CD4-positive, alpha-beta T cell treated with Interleukin-15 for 4 hours (primary cell): ENCODE measurements at places on chromosomes 2 and 18.

DNA sequence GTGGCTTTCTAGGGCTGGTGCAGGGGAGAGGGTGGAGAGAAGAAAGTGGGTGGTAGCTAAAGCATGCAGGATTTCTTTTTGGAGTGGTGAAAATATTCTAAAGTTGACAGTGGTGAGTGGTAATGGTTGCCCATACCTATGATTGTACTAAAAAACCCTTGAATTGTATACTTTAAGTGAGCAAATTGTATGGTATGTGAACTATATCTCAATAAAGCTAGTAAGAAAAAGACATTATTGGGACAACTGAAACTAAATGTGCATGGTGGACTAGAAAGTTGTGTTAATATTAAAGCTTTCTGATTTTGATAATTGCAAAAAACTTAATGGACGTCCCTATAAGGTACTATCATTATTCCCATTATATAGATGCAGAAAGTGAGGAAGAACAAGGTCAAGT, 50.3 kb downstream of the SMAD7 start:
- DNase-seq, result no peak

DNA sequence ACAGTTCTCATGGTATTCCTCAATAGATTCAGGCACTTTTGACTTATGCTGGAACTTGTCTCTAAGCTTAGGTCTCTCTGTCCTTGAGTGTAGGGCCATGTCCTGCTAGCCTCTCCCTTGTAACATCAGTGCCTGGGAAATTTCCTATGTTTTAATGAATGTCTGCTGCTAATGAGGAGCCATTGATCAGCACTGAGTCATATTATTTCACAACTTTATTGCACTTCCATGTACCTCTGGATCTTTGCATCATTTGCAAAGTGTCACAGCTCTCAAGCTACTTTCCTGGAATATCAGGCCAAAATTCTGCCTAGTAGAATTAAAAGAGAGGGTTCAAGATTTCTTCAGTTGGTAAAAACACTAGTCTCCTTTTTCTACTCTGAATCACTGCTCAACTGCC, 102.5 kb downstream of the GAREM1 start:
- DNase-seq, result no peak

DNA sequence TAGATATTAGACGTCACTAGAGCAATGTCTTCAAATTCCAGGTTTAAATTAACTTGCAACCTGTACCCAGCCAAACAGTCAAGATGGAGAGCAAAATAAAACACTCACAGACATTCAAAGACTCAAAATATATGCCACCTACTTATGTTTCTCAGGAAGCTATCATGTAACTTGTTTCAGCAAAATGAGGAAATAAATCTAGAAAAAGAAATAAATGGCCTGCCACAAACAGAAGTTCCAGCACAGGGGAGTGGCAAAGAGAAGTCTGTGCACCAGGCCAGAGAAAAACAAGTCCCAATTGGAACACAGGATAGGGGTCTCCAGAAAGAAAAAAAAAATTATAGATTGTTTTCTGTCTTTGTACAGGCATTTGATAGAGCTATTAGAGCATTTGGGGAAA, 96.7 kb downstream of the LRP2 start:
- no peak for DNase-seq

GRCh38 chr2:45194596-45194995, 185.3 kb upstream of the SIX2 start:
- no peak for DNase-seq

GRCh38 chr2:26740890-26741302, 23.2 kb upstream of the SLC35F6 start:
- DNase-seq, result no peak

DNA sequence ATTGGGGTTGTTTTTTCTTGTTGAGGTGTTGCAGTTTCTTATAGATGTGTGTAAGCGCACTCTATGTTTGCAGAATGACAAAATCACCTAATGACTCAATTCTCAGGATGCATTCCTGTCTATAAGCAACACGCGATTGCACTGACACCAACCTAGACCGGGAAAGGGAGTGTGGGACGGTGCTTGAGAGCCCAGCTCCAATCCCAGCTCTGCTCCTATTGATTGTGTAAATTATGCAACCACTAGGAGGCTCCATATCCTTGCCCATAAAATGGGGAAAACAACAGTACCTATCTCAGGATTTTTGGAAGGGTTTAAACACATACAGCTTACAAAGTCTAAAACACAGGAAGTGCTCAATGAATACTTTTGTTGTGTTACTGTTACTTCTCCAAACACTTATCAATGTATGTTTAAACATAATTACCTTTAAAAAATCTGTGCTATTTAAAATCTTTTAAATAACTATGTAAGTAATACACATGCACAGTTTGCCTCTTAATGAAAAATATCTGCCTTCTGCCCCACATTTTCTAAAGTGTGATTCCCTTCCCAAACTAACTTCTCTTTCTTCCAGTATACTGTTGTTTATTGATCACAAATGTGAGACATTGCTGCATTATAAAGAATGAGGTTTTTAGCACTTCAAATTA, 132.5 kb downstream of the SPHKAP start:
- DNase-seq, result no peak

GRCh38 chr2:38656866-38657480, 8.9 kb upstream of the GALM start:
- no peak for DNase-seq

GRCh38 chr18:60372596-60372995, at the start of gene MC4R:
MC4R (minus strand) TSS chr18:60372775; CDS start chr18:60372349, 426 bp downstream.
- no peak for DNase-seq

- peak; percentile 73 for DNase-seq
Measured at GRCh38 chr2:29014811-29015421, 33.8 kb downstream of the TOGARAM2 start.

DNA sequence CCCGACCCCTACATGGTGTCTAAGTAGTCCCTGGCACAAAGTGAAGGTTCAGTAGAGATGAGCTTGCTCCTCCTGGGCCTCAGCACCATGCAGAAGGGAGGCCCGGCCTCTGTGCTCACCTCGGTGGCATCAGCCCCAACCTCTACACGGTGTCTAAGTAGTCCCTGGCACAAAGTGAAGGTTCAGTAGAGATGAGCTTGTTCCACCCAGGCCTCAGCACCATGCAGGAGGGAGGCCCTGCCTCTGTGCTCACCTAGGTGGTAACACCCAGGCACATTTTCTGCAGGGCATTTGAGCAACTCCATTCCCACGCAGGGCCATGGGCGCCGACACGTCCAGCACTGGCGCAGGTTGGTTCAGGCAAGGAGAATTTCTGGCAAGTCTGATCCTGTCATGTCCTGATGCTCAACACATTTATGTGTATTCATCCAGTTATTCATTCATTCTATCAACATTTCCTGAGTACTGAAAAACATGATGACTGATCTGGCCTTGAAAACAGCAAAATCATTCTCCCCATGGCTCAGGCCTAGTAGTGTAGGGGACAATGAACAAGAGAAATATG, 408.2 kb upstream of the MYT1L start:
- no peak for DNase-seq

GRCh38 chr2:224885836-224886547, 156.3 kb downstream of the DOCK10 start:
- peak; percentile 23 for DNase-seq

DNA sequence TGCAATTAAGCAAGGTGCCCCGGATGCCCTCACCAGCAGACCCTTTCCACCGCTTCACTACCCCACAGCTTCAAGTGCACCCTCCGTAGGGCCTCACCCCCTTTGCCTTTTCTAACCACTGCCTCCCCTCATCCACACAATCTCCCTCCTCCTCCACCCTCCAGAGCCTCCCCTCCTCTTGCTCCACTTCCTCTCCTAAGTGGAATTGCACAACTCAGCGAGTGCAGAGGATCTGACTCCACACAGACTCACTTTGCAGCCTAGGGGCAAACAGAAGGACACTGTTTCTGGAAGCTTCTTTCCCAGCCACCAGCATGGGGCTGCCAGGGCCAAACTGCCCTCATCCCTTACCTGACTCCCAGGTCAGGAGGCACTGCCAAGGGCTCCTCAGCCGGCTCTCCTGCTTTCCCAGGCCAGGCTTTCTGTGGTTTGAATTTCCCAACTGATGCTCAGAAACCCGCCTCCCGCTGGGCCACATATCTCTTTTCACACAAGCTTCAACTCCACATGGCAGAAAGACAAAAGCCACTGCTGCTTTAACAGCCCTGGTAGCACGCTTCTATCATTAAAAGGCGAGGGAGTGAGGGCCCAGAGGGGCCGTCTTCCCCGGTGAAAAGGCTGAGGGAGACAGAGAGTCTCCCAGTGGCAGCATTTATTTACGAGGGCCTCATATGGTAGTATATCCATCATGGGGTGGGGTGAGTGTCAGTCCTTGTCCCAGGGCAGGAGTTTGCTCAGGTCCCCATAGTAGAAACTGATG, 74.7 kb upstream of the MGAT4A start:
- no peak for DNase-seq

GRCh38 chr2:197711578-197711977, 6.4 kb downstream of the MARS2 start:
- no peak for DNase-seq

DNA sequence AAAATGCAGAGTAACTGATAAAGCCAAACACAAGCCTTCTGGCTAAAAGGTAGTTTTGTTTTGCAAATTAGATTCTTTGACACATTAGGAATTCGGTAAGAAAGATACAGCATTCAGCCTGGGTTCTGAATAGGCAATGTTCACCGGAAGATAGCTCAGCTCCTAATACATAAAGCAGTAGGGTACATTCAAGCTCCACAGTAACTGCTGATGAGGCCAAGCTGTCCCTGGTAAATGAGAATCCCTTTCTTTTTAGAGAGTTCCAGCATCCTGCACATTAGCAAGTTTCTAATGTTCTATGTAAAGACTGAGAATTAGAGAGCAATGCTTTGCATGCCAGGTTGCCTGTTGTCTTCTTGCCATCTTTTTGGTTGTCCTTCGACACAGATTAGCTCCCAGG, 316.3 kb upstream of the SLC14A2 start:
- DNase-seq, result no peak

GRCh38 chr18:212780-213179, 54.4 kb downstream of the USP14 start:
- no peak for DNase-seq
